ENCODE measurements at places on chromosomes 16 and 17. TPM values are rescaled to one million over a fixed set of nuclear protein-coding genes. Genes with fewer than 3 reads are reported as not detected.

KRT15 gene
- total RNA-seq: not detected

SETD1A gene
- 30.0 TPM for total RNA-seq

SLC22A31 gene
- 1.5 TPM for total RNA-seq

SCGB1C2 gene
- total RNA-seq: not detected

NBR1 gene
- total RNA-seq: 59.5 TPM

KIFC3 gene
- not detected for total RNA-seq

CCDC40 gene
- total RNA-seq: not detected

MNT gene
- 30.7 TPM for total RNA-seq

KCNH4 gene
- 0.10 TPM for total RNA-seq

EVPL gene
- 0.18 TPM for total RNA-seq

UNC45B gene
- 0.10 TPM for total RNA-seq

All from activated naive CD4-positive, alpha-beta T cell treated with anti-CD3 and anti-CD28 coated beads, Interleukin-2, amount 10 ng/mL, durations not matched to agents 5 hours and 36 hours (primary cell).